Tibial nerve (tissue), 4 donors: ENCODE measurements at places on chromosomes 13 and 19. TPM values are rescaled to one million over a fixed set of nuclear protein-coding genes. Genes with fewer than 3 reads are reported as not detected.

- DNase-seq = no peak
- H3K36me3 ChIP-seq = no peaks in the 10 kb centered on the region
- peaks cover 27% of the 10 kb centered on the region for H3K27me3 ChIP-seq
- H3K4me3 ChIP-seq = no peak overlapping the region
- no peak overlapping the region for H3K27ac ChIP-seq
- H3K4me1 ChIP-seq = peaks cover 4% of the 10 kb centered on the region
Observed at GRCh38 chr19:47542030-47542475, 27.2 kb upstream of the NAPA start.

GRCh38 chr19:8965887-8966286, 44.3 kb downstream of the MUC16 start:
- no peak overlapping the region for H3K27ac ChIP-seq
- no peaks in the 10 kb centered on the region for H3K36me3 ChIP-seq
- DNase-seq = no peak
- H3K4me1 ChIP-seq = no peaks in the 10 kb centered on the region
- no peak overlapping the region for H3K4me3 ChIP-seq
- no peaks in the 10 kb centered on the region for H3K27me3 ChIP-seq

GRCh38 chr19:6774821-6775707, 2.6 kb downstream of the VAV1 start:
- no peaks in the 10 kb centered on the region for H3K4me1 ChIP-seq
- H3K36me3 ChIP-seq = no peaks in the 10 kb centered on the region
- no peak for DNase-seq
- no peak overlapping the region for H3K4me3 ChIP-seq
- H3K27me3 ChIP-seq = peaks cover 8% of the 10 kb centered on the region

DNA sequence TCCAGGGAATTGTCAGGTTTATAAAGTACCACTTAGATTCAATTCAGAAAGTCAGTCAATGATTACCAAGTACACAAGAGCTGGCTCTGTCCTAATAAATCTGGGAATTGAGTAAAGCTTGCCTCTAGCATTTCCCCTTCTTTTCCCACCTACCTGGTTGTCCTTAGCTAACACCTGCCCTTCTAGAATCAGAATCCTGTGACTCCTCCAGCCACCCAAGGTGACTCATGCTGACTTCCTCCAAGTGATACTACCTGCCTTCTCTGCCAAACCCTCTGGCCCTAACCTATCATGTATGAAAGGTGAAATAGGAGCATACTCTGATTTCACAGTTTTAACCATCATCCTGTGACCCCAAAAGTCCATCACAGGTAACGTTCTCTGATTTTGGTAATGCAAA, 151.2 kb downstream of the DIAPH3 start:
- H3K4me1 ChIP-seq = no peaks in the 10 kb centered on the region
- no peaks in the 10 kb centered on the region for H3K27me3 ChIP-seq
- DNase-seq = no peak
- H3K4me3 ChIP-seq = no peak overlapping the region
- H3K27ac ChIP-seq = no peak overlapping the region

DNA sequence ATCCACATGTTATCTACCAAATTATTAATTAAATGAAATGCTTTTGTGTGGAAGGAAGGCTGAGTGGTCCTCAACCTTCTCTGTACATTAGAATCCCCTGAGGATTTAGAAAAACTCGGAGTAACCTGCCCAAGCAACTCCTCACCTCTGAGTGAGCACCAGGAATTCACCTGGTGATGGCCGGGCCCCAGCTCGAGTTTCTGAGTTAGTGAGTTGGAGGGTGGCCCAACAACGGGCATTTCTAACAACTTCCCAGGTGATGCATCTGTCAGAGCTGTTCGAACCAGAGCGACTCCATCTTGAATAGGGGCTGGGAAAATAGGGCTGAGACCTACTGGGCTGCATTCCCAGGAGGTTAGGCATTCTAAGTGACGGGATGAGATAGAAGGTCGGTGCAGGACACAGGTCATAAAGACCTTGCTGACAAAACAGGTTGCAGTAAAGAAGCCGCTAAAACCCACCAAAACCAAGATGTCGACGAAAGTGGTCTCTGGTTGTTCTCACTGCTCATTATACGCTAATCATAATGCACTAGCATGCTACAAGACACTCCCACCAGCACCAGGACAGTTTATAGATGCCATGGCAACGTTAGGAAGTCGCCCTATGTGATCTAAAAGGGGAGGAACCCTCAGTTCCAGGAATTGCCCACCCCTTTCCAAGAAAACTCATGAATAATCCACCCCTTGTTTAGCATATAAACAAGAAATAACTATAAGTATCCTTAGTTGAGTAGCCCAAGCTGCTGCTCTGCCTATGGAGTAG, 44.2 kb upstream of the SHISA2 start:
- H3K4me3 ChIP-seq = no peak overlapping the region
- H3K27me3 ChIP-seq = no peaks in the 10 kb centered on the region
- H3K27ac ChIP-seq = no peak overlapping the region
- no peak for DNase-seq
- H3K4me1 ChIP-seq = no peaks in the 10 kb centered on the region

- no peak for DNase-seq
- no peak overlapping the region for H3K4me3 ChIP-seq
- H3K36me3 ChIP-seq = peaks cover 99% of the 10 kb centered on the region
- H3K27ac ChIP-seq = no peak overlapping the region
- H3K27me3 ChIP-seq = no peaks in the 10 kb centered on the region
Observed at GRCh38 chr19:11446271-11446651, 10.8 kb downstream of the PRKCSH start.

DNA sequence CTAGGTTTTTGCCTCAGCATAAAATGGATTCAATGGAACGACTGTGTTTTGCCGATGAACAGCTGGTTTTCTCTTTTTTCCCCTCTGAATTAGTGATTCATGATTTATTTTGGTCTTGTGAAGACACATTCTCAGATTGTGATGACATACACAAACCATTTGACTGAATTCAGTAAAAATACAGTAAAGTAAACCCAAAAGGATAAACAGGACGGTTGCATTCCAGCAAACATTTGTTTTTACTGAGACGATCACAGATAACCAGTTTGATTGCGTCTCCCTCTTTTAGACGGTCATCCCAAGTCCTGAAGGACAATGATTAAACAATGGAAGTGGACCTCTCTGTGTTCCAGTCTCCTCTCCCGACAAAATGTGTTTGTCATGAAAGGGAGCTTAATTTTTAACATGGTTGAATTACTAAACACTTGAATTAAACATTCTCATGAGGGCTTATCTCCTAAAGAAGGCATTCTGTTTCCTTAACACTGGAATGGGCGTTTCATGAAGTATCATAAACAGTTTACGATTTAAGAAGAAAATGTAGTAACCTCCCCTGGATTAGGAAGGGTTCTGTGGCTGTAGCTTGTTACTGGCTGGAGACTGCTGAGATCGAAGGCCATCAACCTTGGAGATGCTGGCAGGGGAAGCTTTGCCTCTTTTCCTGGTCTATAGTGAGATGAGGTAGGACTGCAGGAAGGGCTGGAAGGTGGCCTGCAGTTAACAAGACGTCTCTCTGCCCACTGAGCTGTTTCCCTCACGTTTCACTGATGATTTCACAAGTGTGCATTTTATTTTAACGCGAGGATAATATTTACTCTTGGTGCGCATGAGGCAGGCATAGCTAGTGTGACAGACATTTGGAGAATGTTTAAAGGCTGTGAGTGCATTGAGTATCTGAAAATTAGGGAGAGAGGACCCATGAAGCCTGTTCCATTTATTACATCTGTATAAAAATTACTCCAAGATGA, 457.9 kb downstream of the FGF9 start:
- no peak overlapping the region for H3K4me3 ChIP-seq
- DNase-seq = no peak
- no peaks in the 10 kb centered on the region for H3K27me3 ChIP-seq
- no peak overlapping the region for H3K27ac ChIP-seq
- no peaks in the 10 kb centered on the region for H3K4me1 ChIP-seq

- H3K4me1 ChIP-seq = peaks cover 49% of the 10 kb centered on the region
- DNase-seq = no peak
- peak overlapping the region; percentile 28 for H3K27ac ChIP-seq
- H3K27me3 ChIP-seq = no peaks in the 10 kb centered on the region
- H3K4me3 ChIP-seq = no peak overlapping the region
Observed at GRCh38 chr13:39410096-39410901, 192.7 kb downstream of the LHFPL6 start.

- H3K4me3 ChIP-seq = no peak overlapping the region
- no peaks in the 10 kb centered on the region for H3K36me3 ChIP-seq
- DNase-seq = peak; percentile 34
- no peaks in the 10 kb centered on the region for H3K27me3 ChIP-seq
Observed at GRCh38 chr13:28568286-28568685, 73.4 kb upstream of the FLT1 start.

DNA sequence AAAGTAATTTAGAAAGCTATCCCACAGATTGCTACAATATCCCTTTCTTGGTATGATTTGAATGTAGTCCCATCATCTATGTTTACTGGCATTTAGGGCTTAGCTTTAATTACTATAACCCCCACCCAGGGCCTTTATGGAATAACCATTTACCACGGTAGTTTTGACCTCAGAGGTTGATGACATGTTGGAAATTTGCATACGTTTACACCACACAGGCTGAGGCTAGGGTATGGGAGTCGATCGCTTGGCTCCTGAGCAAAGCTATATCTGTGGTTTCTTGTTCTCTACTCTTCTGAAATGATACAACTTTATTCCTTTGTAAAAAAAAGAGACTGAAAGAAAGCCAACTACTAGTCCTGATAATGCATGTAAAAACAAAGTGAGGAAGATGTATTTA, 28.2 kb upstream of the RFC3 start:
- H3K36me3 ChIP-seq = no peaks in the 10 kb centered on the region
- no peak overlapping the region for H3K27ac ChIP-seq
- H3K4me1 ChIP-seq = no peaks in the 10 kb centered on the region
- no peak for DNase-seq
- no peaks in the 10 kb centered on the region for H3K27me3 ChIP-seq
- no peak overlapping the region for H3K4me3 ChIP-seq

GRCh38 chr13:36858290-36858689, 39.3 kb downstream of the RFXAP start:
- H3K4me3 ChIP-seq = no peak overlapping the region
- no peak for DNase-seq
- H3K27me3 ChIP-seq = no peaks in the 10 kb centered on the region
- H3K36me3 ChIP-seq = no peaks in the 10 kb centered on the region
- H3K27ac ChIP-seq = no peak overlapping the region
- H3K4me1 ChIP-seq = no peaks in the 10 kb centered on the region

DNA sequence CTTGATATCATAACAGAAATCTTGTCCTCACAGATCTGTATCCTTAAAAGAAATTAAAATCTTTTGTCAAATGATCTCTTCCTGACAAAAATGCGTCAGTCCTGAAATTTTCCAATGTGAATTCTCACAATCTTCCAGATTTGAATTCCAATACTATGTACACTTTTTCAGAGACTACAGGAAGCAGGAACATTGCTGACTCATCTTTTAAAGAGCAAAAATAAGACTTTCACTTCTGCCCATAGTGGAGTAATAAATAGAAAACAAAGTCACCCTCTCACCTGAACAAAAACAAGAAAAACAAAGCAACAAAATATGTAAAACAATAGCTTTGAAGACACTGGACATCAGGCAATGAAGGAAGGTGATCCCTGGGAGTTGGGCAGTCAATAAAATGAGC, 167.0 kb upstream of the IPO5 start:
- H3K4me1 ChIP-seq = no peaks in the 10 kb centered on the region
- DNase-seq = no peak
- no peaks in the 10 kb centered on the region for H3K36me3 ChIP-seq
- no peak overlapping the region for H3K27ac ChIP-seq
- no peaks in the 10 kb centered on the region for H3K27me3 ChIP-seq
- no peak overlapping the region for H3K4me3 ChIP-seq

The CBLC gene
- total RNA-seq = not detected

The SLC10A2 gene
- not detected for total RNA-seq

The NUDT15 gene
- 3.3 TPM for total RNA-seq

The IFNL1 gene
- not detected for total RNA-seq

The ZNF730 gene
- total RNA-seq = 6.3 TPM
